ENCODE measurements at places on chromosomes 4 and X.

DNA sequence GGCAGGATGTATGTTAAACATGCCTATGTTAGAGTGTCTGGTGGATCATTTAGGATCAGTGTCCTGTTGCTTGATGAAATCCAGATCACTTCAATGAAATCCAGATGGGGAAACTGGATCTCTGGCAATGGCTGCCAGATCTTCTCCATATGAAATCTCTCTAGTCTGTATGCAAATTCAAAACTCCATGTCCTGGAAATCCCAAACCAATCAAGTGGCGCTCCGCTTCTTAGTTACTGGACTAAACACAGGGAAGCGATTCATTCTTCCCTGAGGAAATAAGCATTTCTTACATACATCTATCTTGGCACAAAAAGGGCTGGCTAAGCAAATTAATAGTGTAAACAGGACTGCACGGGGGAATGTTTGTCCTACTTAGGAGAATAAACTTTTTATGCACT, 94.9 kb downstream of the HDAC8 start:
- DNase-seq = no peak

DNA sequence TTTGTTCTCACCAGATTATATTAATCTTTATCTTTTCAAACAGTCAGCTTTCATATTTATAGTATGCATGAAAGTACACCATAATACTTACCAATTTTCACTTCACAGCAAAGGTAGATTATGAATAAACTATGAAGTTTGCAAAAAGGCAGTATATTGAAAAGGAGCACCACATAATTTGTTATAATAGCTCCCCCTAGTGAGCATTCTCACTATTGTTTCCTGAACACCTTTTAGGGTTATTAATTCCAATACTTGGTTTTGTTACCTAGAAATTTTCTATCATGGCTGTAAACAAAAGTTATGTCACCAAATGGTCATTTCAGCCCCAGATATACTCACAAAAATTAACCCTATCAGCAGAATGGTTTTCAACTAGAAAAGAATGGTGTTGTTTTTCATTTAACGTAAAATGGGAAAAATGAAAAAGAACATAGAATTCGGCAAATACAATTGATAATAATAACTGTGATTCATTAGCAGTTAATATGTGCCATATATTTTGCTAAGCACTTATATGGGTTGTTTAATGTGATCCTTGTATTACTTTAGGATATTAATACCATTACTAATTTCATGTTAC, 30.2 kb upstream of the NKX6-1 start:
- no peak for DNase-seq

DNA sequence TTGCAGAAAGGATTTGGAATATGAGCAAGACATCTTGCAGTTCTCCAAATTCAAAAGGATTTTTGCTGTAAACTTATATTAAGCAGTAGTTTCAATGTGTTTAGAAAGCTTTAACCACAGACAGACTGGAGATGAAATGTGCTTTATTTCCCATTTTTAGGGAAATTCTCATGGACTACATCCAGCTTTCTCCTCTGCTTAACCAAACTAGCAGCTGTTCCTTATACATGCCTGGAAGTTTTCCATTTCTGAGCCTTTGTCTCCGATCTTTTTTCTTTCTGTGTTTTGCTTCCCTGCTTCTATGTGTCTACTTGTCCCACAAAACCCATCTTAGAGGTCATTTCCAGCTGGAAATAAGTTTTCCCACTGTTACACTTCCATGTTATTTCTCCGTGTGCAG, 41.6 kb downstream of the TMA16 start:
- no peak for DNase-seq

DNA sequence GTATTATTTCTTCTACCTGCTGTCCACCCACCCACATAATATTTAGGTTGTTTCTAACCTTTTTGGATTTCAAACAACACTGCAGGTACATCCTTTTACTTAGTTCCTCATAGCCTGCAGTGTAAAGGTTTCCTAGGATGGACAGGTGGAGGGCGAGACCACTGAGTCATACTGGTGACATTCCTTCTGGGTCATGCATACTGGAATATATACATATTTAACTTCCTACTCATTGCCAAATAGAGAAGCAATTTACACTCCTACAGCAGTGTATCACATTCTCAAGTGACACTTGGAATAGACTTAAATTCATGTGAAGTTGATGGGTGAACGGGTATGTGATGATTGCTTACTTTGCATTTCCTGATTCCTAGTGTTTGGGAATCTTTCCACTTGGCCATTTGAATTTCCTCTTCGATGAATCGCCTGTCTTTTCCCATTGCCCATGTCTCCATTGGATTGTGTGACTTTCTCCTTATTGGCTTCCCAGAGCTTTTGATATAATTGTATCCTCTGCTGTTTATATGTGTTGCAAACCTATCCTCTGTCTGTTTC, 8.2 kb upstream of the PPP2R2C start:
- no peak for DNase-seq

DNA sequence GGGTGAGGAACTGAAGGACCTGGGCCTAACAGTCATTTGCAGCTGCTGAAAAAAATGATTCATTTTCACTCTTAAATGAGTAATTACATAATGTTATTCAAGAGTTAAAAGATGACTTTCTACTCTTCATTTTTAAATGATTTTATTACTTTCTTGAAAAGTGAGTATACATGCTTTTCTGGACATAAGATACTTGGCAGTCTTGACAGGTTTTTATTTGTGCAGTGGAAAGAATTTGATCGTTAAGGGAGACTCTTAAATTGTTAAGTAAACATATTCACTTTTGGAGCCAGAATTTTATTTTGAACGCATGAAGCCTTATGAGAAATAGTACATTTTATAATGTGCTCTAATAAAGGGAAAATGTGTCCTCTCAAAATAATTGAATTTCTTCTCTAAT, 245.7 kb downstream of the TENM3 start:
- no peak for DNase-seq

DNA sequence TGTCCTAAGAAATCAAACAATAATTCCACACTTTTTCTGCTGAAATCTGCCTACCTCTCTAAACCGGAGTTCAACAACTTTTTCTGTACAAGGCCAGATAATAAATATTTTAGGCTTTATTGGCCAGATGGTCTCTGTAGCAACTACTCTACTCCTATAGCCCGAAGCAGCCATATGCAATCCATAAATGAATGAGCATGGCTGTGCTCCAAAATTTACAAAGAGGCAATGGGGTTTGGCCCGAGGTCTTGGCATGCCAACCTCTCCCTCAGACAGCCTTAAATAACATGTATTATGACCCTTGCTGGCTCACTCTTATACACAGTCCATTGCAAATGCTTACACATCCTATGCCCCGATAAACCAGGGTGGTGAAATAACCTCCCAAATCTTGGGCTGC, 98.6 kb upstream of the GPM6A start:
- no peak for DNase-seq

GRCh38 chrX:119784747-119785446, 6.5 kb downstream of the RPL39 start:
- peak; percentile 11 for DNase-seq

- no peak for DNase-seq
Measured at GRCh38 chrX:45843518-45843917, 642.8 kb upstream of the DIPK2B start.

- no peak for DNase-seq
Measured at GRCh38 chr4:14787894-14788293, 214.4 kb upstream of the CPEB2 start.

GRCh38 chrX:119690921-119691716, 1.8 kb downstream of the SEPTIN6 start:
- DNase-seq = no peak

GRCh38 chr4:2938906-2939305, 24.3 kb downstream of the NOP14 start:
- no peak for DNase-seq

DNA sequence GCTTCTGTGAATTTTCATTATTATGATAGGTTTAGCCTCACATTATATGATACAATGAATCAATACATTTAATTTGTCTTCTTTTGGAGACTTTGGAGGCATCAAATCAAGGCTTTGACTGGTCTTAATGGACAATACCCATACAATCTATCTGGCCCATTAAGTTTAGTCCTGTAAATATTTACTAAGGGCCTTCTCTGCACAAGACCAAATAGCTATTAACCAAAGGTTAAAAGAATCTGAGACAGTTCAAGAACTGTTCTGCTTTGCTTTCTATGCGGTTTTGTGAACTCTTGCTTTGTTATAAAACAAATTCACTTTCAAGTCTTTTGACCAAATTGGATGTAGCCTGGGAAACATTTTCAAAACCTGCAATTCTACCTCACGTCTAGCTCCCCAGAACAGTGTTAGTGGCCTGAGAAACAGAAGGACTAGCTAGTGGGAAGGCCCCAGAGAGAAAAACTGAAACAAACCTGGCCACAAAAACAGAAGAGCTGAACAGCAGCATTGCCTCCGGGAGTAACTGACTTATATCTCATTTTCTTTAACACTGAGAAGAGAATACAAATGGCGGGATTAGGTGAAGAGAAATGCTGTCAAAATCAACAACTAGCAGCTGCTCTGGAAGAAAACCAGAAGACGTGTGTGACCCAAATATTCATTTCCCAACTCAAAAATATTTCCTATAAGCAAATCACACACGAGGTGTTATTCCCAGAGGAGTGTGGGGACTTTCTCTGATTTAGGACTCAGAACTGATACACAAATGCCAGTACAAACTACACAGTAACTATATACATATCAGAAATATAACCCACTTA, 548 bp downstream of the TLR1 start:
- DNase-seq = no peak

GRCh38 chr4:150999086-150999485, 16.0 kb downstream of the LRBA start:
- DNase-seq = no peak

DNA sequence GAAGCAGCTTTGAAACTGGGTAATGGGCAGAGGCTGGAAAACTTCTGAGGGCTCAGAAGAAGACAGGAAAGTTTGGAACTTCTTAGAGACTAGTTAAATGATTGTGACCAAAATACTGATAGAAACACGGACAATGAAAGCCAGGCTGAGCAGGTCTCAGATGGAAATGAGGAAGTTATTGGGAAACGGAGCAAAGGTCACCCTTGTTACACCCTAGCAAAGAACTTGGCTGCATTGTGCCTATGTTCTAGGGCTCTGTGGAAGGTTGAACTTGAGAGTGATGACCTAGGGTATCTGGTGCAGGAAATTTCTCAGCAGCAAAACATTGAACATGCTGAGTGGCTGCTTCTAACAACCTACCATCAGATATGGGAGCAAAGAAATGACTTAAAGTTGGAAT, 50.8 kb upstream of the FBXW7 start:
- DNase-seq = no peak
